H4 (cell line): ENCODE measurements at places on chromosomes 11 and 22.
A peak's percentile ranks its signal among the peaks of the same experiment; 100 is the strongest.

DNA sequence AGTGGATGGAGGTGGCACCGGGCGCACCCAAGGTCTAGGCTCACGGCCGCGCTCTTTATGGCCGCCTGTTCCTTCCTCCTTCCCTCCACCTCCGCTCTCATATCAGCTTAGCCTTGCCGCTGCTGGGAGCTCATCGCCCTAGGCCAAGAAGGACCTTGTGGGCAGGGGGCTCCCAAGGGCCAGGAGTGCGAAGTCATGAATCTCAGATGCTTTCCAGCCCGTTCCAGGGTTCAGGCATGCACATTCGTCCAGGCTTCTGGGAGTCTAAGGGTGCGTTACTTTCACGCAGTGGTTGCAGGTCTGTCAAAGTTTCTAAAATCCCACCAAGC is 4.1 kb upstream of the GALR3 start:
- DNase-seq: no peak

DNA sequence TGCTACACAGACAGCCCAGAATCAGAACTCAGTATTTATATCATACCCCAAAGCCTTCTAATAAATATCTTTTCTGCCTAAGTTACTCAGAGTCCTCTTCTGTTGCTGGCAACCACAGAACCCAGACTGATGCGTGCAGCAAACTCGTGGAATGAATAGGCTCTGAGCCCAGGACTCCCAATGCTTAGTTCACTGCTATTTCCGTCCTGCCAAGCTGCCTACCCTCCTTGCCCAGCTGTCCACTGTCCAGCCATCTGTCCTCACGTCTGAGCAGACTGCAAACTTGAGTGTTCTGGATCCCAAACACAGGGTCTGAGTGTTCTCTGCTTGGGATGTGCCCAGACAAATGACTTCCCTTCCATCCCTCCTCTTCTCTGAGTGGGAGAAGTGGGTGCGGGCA is 19.4 kb downstream of the PTPN5 start:
- DNase-seq: no peak

DNA sequence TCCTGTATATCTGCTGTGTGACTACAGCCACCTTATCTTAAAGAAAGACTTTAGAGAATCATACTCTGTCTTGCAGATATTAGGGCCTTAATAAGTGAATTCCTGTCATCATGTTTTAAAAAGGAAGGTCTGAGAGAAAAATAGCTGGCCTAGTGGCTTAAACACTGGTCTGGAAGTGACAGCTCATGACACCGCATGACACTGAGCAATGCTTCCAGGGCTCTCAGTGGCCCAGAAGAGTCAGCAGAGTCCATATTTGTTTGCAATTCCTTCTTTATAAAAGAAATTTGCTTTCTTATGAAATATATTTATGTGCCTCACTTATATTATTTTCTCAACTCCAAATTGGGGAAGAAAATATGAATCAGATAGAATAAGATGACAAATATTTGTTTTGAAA is 33.0 kb downstream of the MMP20 start:
- no peak for DNase-seq

- peak; percentile 95 for DNase-seq
These were observed 50.1 kb downstream of the FBLN1 start for GRCh38 chr22:45552580-45553350.

DNA sequence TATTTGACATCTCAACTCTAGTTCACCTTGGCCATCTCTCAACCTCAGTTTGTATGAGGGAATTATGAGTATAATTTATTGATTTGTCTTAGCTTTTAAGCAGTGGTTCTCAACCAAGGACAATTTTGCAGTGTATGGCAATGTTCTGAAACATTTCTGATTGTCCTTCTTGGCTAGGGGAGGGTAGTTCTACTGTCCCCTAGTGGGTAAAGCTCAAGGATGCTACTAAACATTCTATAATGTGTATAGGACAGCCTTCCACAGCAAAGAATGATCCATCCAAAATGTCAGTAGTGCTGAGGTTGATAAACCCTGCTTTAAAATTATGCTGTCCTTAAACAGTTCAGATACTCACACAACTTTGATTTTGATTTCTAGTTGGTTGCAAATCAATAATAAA is 78.1 kb upstream of the ALKBH3 start:
- DNase-seq: no peak

DNA sequence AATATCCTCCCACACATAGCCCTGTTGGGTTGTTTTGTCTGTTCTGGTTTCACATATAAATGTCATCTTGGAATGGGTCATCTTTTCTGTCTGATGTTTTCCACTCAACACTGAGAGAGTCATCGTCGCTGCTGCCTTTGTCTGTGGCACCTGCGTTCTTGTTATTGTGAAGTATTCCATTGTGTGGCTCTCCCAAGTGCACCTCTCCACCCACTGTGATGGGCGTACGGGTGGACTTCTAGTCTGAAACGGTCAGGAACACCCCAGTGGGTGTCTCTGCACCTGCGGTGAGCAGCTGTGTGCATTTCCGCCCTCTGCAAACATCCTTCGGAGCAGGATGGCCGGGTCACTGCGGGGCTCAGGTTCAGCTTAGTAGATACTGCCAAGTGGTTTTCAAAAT is 34.5 kb upstream of the RTL6 start:
- DNase-seq: no peak

GRCh38 chr11:11976481-11977127 is 31.8 kb downstream of the DKK3 start:
- peak; percentile 46 for DNase-seq
